ENCODE measurements at places on chromosomes 1 and 21. TPM values are rescaled to one million over a fixed set of nuclear protein-coding genes. Genes with fewer than 3 reads are reported as not detected.

Gene S100A7A
- not detected for total RNA-seq

Gene SUSD4
- total RNA-seq = 0.42 TPM

Gene SPRR3
- not detected for total RNA-seq

Gene KRTAP25-1
- total RNA-seq = not detected

Gene NKAIN1
- 0.12 TPM for total RNA-seq

Gene PPIAL4G
- not detected for total RNA-seq

Gene AIRE
- total RNA-seq = not detected

Gene AMY1C
- not detected for total RNA-seq

Gene TMEM269
- 0.17 TPM for total RNA-seq

Gene OR2W3
- total RNA-seq = not detected

Gene MROH9
- not detected for total RNA-seq

Gene RASSF5
- total RNA-seq = 8.3 TPM

Gene TSSK3
- total RNA-seq = 2.0 TPM

Gene SFPQ
- 314 TPM for total RNA-seq

Gene ADCY10
- total RNA-seq = 0.35 TPM

Gene CNN3
- total RNA-seq = 44.5 TPM

Gene CFHR1
- not detected for total RNA-seq

Gene DMBX1
- total RNA-seq = not detected

Gene HHAT
- total RNA-seq = 4.6 TPM

Gene BARHL2
- not detected for total RNA-seq

Gene ETV3L
- not detected for total RNA-seq

Gene FOXD2
- total RNA-seq = 0.44 TPM

Gene B4GALT2
- 56.3 TPM for total RNA-seq

Gene LCE1B
- 2.0 TPM for total RNA-seq

Gene IQGAP3
- 36.4 TPM for total RNA-seq

Gene LORICRIN
- total RNA-seq = not detected

Gene DMRTA2
- total RNA-seq = not detected

Gene CD5L
- total RNA-seq = not detected

Gene CRYAA
- not detected for total RNA-seq

Gene ABCA4
- not detected for total RNA-seq

Gene CDA
- total RNA-seq = not detected

Gene RUNX3
- not detected for total RNA-seq

Gene NTRK1
- 0.33 TPM for total RNA-seq

Gene CCDC27
- not detected for total RNA-seq
